ENCODE measurements at places on chromosomes 6 and 20.

DNA sequence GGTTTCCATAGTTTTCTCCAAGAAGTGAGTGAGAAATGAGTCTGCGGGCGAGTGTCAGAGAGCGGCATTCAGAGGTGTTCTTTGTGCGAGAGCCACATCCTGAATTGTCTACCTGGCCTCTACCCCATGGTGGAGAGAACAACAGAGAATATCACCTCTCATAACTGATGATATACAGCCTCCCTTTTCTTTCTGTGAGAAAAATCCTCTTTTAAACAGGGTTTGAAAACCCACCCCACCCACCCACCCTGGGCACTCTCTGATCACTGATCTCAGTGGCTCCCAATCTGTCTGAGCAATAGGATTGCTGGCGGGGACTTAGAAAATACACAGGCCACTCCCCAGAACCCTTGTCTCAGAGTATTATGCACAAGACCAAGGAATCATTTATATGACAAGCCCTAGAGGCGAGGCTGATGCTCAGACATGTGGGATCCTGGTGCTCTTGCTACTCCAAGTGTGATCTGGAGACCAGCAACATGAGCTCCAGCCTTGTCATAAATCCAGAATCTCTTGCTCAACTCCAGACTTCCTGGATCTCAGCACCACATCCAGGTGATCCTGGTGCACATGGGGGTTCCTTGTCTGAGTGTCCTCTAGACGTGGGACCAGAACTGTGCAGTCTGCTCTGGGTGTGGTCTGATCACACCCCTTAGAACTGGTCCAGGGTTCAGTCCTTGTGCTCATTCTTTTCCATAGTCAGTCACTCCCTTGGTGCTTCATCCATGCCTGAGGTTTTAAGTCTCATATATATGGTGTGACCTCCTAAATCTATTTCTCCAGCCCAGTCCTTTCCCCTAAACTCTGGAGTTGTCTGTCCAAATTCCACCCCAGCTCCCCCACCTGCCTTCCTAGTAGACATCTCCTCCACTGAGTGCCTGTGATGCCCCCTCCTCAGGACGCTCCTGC lies 5.3 kb downstream of the HLA-B start:
- DNase-seq = no peak

- no peak for DNase-seq
Observed at GRCh38 chr6:64249115-64249514, 613.5 kb downstream of the PHF3 start.

DNA sequence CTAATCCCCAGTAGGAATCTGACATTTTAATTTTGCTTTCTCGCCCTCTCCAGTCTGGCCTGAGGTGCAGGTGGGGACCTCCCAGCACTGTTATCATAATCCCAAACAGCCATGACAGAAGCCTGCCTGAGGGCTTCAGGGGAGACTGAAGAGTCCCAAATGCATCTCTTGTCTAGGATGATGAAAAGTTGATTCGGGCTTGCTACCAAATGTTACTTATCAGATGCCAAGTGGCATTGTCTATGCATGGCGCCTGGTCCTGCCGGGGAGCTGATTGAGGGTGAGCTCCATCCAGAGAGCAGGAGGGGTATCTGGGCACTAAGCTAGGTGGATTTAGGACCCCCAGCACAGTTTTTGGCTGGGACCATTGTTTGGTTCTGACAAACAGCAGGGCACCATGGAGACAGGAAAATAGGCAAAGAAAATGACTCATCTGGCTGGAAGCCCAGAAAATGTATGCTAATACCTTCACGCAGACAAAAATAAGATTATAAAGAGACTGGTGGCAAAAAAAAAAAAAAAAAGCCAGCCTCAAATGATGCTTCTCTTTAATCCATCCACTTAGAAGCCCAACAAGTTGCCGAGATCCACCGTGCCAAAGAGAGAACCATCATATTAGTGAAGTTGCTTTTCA lies 513.7 kb upstream of the SULF2 start:
- peak; percentile 97 for DNase-seq

- no peak for DNase-seq
Observed at GRCh38 chr6:165871571-165871970, 208.5 kb upstream of the PDE10A start.

GRCh38 chr6:104527311-104527710 lies 332.4 kb downstream of the HACE1 start:
- no peak for DNase-seq

GRCh38 chr6:33772082-33772830 lies 16.7 kb downstream of the LEMD2 start:
- no peak for DNase-seq

DNA sequence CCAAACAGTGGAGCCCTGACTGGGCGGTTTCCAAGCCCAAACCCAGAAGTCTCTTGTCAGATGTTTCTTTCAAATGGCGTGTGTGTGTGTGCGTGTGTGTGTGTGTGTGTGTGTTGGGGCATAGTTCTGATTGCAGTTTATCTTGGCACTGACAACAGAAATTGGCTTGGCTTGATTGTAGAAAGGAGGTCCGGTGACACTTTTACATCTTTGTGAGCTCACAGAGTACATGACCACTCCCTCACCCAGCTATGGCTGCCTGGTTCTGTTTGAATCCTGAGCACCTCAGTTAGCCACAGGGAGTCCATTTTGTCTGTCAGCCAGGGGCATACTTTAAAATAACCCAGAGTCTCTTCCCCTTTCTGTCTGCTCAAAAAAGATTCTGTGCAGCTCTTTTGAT lies 276.3 kb downstream of the CD83 start:
- DNase-seq = no peak

- DNase-seq = no peak
Observed at GRCh38 chr6:34300332-34300751, 51.5 kb upstream of the SMIM29 start.

DNA sequence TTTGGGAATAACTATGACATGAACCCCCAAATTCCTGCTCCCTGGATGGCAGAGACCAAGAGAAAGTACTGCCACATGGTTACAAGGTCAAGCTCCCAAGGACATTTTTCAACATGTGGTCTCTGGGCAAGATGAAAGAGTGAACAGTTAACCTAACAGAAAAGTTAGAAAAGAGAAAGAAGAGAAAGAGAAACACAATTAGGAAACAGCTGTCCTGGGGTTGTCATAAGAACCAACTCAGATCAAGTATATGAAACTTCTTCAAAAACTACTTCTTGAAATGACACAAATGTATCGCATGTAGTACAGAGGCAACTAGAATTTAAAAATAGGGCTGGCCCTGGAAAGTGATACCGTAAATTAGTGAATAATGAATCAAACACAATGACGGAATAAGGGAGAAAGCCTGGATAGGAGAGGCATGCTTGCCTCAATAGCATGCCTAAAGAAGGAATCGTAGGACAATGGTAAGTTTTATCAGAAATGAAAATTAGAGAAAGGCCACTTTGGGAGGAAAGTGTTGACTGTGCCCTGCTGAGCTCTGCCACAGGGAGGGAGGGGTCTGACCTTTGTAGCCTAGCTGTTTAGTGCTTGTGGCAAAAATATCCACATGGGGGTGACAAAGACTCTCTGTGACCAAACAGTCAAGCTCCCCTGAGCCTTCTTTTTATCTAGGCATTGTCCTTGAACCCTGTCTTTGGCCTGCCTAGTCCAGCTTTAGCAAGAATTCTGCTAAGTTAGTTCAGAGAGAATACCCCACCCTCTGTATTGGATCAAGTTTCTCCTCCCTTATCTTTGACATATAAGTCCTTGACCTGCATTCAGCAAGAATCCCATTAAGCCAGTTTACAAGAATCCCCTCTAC lies 4.3 kb upstream of the DCBLD1 start:
- DNase-seq = no peak

DNA sequence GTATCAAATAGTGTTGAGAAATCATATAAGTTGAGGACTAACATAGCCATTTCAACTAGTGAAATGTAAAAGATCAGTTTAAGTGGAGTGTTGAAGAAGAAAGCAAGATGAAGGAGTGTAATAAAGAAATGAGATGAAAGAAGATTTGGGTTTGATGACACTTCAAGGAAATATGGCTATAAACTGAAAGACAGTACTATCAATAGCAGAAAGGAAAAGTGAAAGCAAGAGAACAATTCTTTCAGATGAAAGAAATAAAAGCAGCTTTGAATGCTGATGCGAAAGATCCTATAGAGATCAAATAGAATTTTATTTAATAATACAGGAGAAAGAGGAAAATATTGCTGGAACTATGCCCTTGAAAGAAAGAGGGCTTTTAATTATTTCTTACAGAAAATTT lies 92.8 kb upstream of the PRSS16 start:
- DNase-seq = no peak

DNA sequence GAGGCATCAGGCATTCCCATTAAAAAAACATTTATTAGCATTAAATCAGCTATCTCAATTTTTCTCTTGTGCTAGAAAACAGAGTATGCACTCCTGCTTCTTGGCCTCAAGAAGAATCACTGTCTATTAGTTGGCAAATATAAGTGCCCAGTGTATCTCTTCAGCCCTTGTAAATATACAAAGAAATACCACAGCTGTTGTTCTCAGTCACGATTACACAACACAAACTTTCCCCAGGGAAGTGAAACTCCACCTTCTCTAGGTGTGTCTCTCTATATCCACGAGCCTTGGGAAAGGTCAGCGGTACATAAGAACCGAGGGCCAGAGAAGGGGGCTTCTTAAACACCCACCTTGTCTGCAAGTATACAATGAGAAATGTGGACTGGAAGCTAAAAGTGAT lies 194.7 kb downstream of the PKHD1 start:
- no peak for DNase-seq

DNA sequence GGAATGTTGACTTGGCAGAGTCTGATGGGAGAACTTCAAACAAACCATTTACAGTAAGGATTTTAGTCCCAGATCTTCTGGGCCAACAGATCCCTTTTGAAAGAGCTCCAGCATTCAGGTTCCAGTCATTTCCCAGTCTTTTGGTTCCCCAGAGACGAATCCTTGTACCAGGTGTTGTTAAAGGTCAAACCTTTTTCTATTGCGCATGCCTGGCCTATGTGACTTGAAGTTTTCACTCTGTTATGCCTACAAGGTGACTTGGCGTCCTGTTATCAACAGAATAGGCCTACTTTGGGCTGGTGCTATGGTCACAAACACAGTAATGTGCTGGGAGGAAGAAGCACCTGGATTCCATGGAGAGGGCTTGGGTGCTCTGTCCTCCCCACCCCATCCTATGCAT lies 52.3 kb downstream of the PXDC1 start:
- no peak for DNase-seq

DNA sequence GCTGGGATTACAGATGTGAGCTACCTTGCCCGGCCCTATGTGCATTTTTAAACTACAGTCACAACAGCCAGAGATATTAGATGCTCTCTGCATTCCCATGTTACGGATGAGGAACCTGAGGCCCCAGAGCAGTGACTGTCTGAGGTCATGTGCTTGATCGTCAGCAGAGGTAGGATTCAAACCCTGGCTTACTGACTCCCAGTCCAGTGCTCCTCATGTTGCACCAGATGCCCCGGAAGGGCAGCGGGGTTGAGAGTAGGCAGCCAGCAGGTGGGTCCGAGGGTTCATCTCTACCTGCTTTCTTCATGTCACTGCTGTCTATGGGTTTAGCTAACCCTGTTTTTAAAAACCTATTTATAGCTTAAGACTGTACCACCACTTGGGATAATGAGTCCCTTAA lies 9.3 kb upstream of the ZNF335 start:
- DNase-seq = no peak

DNA sequence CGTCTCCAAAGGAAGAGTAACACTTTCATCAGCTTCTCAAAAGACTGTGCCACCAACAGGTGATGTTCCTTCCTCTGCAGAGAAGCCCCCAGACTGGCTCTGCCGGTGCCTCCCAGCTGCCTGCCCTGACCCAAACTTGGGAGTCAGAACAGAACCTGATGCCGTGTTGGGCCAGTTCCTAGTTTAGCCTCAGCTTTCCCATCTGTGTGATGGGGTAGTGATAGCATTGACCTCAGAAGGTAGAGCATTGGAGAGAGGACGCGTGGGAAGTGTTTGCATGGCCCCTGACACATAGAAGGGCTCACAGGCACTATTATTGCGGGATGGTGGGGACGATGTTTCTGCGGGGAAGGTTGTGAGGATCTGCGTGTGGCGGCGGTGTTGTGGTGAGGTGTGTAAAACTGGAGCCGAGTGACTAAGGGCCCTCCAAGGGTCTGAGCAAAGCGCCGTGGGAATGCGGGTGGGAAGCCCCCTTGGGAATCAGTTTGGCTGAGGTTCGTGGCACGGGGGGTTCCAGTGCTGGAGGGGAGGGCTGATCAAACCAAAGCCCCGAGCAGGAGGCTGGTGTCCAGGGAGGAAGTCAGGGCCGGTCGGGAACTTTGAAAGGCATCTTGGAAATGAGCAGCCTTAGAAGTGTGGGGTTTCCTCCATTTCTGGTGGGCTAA lies 1.7 kb downstream of the NTSR1 start:
- no peak for DNase-seq

GRCh38 chr6:43702534-43703440 lies 15.2 kb upstream of the MRPS18A start:
- peak; percentile 95 for DNase-seq

GRCh38 chr20:3811467-3812258 lies 8.7 kb upstream of the AP5S1 start:
- peak; percentile 99 for DNase-seq

DNA sequence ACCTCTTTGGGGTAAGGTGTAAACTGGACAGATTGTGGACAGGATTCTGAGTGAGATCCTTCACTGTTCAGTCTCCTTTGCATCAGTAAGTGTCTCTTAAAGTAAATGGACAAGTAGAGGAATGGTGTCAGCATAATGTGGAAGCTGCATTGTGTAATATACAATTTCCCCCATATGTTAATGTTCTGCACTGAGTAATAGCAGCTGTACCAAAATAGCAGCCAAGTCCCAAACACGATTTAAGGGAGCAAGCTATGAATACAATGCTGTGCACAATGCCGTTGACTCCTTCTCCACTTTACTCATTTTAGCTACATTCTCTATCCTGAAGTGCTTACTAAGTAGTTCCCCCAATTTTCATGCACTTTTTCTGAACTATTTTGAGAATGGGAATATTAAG lies 21.1 kb upstream of the TRIM26 start:
- DNase-seq = no peak

DNA sequence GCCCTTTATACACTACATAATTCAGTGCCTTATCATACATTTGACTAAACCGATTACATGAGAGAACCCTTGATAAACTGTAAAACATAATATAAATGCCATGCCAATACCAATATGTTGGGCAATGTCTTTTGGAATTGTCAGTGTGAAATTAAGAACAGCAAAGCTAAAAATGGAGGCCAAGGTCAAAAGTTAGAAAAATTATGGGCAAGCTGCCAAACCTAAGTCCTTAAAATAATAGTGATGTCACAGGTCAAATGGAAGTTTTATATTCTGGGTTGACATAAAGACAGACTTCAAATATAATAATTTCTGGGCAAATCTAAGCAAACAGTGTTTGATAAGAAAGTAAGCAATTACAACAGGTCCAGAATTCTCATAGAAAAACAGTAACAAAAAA lies 696.7 kb downstream of the RNF144B start:
- no peak for DNase-seq

DNA sequence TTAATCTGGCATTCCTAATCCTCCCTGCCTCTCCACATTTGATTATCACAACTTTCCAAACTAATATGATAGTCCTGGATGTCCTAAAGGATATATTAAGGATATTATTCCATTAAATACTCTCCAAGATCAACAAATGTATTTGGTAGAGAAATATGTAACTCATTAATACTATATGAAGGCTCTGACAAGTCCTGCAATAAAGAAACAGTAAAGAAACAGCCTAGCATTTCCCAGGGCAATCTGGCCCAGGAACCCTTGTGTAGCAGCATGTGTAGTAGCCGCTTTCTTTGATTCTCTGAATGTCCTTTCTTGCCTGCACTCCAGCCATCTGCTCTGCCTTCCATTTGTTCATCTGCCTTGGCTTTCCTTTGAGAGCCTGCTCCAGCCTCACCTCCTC lies 23.7 kb downstream of the TRAM2 start:
- DNase-seq = no peak

- no peak for DNase-seq
Observed at GRCh38 chr6:610882-611281, 46.0 kb downstream of the HUS1B start.

GRCh38 chr6:145891126-145891525 lies 73.0 kb downstream of the SHPRH start:
- peak; percentile 64 for DNase-seq

Data from fibroblast of skin of right quadriceps (primary cell).